ENCODE measurements at places on chromosomes 1 and 21.

DNA sequence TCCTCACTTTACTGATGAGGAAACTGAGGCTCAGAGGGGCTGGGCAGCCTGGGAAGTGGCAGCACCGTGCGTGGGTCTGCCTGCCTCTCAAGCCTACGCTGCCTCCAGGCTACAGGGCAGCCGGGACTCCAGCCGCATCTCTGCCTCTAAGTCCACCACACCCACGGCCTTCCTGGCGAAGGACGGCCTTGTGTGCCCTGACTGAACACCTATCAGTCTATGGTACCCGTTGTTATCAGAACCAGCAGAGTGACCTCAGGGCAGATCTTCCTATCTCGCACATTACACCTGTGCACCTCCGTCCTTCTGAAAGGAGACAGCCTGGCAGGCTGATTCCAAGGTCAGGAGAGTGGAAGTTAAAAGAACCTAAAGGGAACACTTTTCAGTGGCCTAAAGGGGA lies 35.7 kb upstream of the SLC30A1 start:
- no peak for DNase-seq

DNA sequence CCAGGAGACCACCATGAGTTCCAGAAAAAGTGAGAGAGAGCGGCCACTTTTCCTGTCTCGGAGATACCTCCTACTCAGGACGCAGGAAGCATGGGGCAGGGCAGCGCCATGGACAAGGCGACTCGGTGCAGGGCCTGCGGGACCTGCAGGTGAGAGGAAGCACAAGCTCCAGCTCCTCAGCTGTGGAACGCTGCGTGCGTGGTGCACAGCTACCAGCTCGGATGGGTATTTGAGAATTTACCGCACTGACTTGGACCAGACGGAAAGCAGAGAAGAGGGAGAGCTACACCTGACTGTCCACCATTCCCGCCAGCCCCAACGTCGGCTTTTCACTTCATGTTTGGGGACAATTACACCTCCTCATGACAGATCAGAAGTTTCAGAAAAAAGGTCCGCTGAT lies 8.2 kb upstream of the CDK11A start:
- DNase-seq = peak; percentile 10

DNA sequence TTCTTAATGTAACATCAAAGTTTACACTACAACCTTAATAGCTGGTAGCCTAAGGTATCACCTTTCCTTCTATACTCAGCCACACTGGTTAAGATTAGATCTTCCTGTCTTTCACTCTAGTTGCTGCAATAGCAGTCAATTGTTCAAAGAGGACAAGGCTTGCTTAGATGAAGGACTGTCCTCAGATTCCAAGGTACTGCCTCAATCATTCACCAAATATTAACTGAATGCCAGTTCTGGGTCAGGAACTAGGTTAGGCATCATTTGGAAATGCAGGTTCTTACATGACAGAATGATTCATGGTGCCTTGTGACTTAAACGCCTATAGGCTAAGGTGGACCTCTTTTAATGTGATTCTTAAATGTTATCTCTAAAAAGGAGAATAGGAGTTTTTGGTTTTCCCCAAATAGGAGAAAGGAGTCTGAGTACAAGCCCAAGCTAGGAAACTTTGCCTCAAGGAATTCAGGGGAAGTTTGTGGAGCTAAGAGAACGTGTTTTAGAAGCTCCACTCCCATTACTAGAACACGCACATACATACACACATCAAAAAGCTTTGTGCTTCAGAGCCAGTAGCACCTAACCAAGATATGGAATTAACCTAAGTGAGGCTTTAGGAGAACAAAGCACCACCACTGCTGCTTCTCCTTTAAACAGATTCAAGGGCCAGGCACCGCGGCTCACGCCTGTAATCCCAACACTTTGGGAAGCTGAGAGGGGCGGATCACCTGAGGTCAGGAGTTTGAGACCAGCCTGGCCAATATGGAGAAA lies 8.5 kb upstream of the WDR47 start:
- DNase-seq = no peak

DNA sequence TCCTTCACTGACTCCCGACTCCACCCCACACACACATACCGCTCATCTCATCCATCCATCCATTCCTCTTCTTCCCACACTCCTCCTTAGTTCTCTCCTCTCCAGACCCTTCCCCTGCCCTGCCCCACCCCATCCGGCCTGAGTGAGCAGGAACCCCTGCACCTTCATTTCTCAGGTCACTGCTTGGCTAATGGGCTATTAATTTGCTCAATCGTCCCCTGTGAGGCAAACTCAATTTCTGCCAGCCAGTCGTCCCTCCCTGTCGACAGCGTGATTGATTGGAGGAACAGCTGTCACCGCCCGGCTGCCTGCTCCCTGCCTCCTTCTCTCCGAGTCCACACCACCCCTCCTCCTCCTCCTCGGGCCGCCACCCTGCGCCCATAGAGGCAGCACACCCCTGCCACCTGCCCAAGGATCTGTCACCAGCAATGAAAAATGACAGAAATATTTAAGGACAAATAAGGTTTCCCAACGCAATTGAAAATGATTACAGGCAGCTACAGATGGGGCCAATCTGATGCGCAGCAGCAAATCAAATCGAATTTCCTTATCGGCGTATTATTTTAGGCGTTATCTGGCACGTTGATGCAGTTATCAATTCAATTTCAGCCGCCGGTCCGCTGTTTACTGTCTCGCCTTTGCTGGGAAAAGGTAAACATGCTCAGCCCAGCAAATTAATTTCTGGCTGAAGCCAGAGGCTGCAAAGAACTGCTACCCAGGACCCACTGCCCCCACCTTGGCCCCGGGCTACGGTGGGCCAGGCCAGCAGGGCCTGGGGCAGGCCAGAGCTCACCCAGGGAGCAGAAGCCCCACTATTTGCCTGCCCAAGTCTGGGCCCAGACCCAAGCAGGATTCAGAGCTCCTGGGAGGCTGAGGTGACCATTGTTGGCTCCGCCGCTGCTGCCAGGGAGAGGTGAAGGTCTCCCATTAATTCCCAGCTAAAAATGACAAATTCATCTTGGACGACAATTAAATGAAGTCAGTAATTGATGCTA lies 71.3 kb downstream of the TMEM53 start:
- no peak for DNase-seq

GRCh38 chr1:233394860-233395717 lies 67.6 kb downstream of the MAP3K21 start:
- no peak for DNase-seq

DNA sequence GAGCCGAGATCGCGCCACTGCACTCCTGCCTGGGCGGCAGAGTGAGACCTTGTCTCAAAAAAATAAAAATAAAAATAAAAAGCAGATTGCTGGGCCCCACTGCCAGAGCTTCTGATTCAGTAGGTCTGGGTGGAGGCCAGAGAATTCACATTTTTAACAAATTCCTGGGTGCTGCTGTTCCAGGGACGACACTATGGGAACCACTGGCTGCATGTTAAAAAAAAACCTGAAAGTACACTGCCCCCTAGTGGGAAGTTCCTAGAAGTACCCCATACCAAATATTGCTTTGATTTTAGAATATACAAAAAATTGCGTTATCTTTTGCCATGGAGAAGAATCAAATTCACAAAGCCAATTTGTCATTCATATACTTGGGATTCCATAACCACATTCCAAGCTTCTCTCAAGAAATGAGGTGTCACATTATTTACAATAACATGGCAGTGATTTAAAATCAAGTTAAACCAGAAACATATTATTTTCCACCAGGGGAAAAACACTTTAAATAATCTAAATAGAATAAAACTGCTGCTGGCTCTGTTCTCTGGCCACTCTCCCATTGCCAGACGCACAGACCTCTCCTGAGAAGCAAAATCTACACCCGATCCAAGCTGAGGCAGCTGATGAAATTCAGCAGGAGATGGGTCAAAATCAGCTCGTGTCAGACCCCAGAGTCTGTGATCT lies 27.4 kb downstream of the SYF2 start:
- no peak for DNase-seq

DNA sequence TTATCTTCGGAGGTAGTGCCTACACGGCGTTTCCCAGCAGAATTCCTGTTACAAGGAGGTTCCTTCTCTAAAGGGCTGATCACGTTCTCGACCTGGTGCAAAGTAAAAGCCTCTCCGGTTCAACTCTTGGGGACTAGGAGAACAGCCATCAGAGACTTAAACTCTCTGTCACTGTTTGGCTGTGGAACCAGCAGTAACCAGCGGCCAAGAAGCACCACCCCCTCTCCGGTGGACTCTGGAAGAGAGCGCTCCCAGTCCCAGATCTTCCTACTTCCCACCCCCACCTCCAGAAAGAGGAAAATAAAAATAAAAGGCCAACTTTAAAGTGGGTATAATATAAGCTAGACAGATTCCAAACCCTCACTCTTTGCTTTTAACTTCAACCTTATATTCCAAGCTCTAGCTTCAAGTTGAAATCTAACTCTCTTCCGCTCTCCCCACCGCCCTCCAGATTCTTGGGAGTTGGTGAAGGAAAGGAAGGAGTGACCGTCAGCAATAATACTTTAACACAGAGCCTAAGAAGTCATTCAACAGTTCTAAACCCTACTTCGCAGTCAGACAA lies 2.9 kb downstream of the BRINP3 start:
- no peak for DNase-seq

GRCh38 chr1:151570819-151571218 lies 30.7 kb downstream of the TUFT1 start:
- DNase-seq = no peak

DNA sequence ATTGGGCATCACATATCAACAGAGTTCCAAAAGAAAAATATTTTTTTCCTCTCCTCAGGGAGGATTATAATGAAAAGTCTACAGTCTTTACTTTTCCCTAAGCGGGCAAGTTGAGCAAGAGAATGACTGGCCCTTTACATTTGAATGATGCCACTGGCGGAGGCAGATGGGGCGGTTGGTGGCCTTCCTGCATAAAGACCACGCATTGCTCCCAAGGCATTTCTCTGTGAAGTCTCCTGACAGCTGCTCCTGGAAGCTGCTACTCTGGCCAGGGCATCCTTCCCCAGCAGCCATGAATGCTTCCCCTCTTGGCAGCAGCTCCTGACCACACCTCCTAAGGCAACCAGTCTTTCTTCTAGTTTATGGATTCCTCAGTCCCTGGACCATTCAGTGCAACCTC lies 161.1 kb upstream of the RRP15 start:
- DNase-seq = no peak

GRCh38 chr1:222935239-222935900 lies 120.5 kb downstream of the DISP1 start:
- no peak for DNase-seq

Data from ovary (tissue), 10 donors.